Dermis blood vessel endothelial cell (primary cell): ENCODE measurements at places on chromosomes 11 and 22.

- no peak for DNase-seq
Measured at GRCh38 chr11:29027436-29027835, 919.2 kb downstream of the METTL15 start.

DNA sequence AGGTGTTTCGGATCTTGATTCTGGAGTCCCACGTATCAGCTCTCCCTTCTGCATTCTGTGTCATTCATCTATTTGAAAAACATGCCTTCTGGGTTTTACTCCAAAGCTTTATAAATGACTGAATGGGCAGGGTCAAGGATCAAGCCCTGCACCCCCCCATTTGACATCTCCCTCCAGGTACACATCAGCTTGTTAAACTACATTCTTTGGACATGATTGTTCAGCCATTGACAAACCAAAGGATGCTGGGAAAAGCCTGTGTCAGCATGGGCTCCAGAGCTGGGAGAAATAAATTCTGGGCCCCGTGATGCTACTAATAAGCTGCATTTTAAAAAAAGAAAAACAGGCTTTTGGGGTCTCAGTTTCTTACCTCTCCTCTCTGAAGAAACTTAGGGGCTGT lies 103.7 kb downstream of the DSCAML1 start:
- no peak for DNase-seq

DNA sequence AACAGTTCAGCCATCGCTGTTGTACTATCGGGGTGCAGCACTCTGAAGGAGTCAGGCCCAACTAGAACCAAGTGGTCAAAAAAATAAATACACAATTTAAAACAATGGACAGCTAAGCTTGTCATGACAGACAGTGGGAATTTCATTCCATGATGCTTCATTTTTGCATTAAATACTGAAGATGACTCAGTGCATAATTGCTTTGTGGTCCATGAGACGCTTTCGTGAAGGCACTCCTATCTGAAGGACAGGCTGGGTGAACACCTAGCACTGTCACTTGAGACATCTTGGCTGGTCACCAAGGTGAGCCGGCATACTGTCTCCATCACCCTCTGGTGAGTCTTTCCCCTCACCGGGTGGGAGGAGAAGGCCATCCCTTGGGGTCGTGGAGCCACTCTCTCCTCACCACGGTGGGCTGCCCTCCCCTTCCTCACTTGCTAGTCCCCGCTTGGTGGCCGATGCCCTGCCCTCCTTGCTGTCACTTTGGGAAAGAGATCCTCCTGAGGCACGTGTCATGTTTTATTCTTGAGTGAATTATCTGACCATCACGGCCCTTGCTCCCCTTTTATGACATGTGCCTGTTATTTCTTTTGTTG lies 4.9 kb upstream of the TESMIN start:
- DNase-seq: no peak

DNA sequence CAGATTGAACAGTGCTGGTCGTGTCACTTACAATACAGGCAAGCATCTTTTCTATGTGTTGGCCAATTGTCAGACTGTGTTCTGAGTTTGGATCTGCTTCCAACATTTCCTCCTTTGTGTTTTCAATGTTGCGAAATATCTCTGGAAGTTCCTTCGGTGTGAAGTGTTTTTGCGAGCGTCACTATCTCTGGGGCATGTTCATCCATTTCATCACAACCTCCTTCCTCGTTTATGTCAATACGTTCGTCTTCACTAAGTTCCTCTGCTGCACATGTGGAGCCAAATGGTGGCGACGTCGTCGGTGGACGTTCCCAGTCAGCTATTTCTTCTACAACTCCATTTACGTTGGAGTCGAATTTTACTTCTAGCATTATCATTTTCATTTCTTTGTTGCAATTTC lies 100.2 kb upstream of the LMO1 start:
- DNase-seq: no peak

GRCh38 chr22:35661464-35661863 lies 13.2 kb downstream of the APOL6 start:
- no peak for DNase-seq

- DNase-seq: no peak
Measured at GRCh38 chr11:223884-224283, 12.3 kb downstream of the SIRT3 start.

DNA sequence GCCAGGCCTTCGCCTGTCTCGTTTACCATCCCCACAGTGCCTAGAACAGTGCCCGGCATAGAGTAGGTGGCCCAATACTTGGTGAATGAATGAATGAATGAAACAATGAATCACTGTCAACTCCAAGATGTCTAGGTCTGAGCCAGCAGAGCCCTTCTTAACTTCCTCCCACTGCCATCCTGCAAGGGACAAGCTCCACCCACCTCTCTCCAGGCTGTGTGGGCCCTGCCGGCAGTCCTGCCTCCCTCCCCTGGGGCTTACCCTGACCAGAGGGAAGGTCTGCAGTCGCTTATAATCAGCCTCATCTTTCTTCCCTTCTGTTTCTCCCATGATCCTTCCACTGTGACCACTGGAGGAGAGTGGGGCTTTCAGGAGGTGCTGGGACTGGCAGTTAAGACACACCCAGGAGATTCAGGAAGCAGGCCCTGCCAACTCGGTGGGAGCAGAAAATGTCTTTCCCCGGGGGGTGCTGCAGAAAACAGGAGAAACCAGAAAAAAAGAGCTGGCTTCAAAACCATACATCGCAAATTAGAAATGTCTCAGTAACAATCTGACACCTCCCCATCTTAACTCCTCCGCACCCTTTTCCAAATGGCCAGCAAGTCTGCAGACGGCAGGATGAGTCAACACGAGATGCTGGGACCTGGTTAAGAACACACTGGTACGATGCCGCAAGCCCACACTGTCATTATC lies 11.4 kb downstream of the DNAL4 start:
- DNase-seq: no peak

DNA sequence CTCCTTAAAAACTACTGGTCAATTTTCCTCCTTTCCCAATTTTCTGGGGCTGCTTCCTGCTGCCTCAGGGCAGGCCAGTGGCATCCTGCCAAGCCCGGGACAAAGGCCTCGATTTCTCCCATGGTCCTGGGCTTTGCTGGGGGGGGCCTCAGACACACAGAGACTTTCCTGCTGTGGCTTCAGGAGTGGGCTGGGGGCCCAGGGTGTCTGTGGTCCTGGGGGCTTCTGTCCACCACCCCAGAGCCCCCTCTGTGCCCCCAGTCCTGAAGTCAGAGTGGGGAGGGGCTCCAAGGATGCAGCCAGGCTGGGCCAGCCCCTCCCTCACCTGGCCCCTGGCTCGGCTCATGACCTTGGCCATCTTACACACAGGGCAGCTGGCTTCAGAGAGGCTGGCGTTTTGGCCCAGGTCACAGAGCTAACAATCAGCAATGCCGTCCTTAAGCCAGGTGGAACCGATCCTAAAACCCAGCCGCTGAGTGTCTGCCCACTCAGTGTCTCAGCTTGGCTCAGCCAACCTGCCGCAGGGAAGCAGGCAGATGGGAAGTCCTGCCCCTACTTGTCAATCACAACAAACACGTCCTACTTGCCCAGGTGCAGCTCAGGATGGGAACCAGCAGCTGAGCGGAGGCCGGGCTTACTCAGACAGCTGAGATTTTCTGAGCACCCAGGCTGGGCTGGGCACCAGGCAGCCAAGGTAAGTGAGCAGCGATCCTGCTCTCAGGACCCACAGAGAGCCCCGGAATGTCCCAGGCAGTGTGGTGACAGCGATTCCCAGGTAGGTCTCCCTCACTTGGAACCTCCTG lies 34.6 kb downstream of the OSBPL5 start:
- DNase-seq: no peak

- DNase-seq: no peak
Measured at GRCh38 chr11:129703846-129704245, 111.8 kb upstream of the TMEM45B start.

DNA sequence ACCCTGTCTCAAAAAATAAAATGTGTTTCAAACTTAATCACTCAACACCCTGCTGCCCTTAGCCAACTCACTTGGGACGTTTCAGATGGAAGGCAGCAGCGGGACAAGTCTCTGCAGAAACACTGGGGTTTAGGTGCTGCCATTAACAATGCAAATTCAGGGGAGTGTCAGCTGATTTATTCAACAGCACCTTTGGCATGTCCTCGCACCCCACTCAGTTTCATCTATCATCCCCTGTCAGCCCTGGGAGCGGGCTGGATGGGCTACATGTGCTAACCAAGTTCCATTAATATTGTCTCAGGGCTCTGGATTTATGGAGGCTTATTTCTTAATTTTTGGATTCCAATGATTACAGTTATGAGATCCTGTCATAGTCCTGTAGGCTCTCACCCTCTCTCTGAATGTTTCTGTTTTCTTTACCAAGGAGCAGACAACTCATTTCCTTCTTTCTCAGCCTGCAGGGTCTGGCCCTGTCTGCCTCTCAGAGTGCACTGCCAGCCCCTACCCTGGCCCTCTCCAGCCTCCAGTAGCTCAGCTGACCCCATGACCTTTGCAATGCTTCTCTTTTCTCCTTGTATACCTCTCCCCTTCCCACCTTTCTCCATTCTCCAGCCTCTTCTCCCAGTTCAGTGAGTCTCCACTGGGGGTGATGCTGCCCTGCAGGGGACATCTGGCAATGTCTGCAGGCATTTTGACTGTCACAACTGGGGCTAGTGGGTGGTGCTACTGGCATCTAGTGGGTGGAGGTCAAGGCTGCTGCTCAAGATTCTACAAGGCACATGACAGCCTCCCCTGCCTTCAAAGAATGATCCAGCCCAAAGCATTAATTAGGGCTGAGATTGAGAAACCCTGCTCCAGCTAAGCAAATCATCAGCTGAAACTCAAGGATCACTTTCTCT lies 79.0 kb downstream of the APIP start:
- DNase-seq: peak; percentile 6

DNA sequence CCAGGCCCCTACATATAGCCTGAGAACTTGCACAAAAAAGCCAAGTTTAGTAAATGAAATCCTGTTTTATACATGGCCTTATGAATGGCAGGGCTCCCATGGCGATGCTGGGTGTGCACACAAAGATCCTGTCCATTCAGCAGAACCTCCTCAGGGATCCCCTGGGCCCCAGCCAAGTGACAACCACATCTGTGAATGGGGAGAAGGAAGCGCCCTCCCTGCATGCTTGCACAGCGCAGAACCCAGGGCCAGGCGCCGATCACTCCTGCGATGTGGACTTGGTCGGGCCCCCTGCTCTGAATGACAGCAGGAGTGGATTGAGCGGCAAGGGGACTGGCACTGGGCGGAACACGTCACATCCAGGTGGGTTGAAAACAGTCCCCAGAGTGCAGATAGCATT lies 4.5 kb upstream of the CDC42EP2 start:
- no peak for DNase-seq

- no peak for DNase-seq
Measured at GRCh38 chr11:39145346-39145745, 2314.1 kb downstream of the LRRC4C start.

DNA sequence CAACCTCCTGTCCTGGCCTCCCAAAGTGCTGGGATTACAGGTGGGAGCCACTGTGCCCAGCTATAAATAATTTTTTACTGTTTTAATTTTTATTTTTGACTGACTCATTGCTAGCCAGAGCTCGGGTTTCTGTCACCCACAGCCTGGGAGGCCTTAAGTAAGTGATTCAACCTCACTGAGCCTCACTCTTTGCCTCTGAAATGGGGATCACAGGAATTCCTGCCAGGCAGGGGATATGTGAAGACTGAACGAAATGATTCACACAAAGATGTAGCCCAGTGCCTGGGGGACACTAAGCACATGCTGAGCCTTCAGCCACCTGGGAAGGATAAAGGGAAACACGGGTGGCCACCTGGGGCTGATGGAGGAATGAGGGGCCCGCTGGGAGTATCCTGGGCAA lies 3.8 kb upstream of the LRRC74B start:
- no peak for DNase-seq

GRCh38 chr11:86218125-86219084 lies 26.1 kb upstream of the EED start:
- DNase-seq: peak; percentile 86

GRCh38 chr11:134753771-134754520 lies 341.9 kb upstream of the B3GAT1 start:
- DNase-seq: no peak

- DNase-seq: peak; percentile 77
Measured at GRCh38 chr11:59556115-59556916, 45.0 kb downstream of the OR4D9 start.

GRCh38 chr11:9347100-9347499 lies 32.7 kb upstream of the TMEM41B start:
- no peak for DNase-seq

DNA sequence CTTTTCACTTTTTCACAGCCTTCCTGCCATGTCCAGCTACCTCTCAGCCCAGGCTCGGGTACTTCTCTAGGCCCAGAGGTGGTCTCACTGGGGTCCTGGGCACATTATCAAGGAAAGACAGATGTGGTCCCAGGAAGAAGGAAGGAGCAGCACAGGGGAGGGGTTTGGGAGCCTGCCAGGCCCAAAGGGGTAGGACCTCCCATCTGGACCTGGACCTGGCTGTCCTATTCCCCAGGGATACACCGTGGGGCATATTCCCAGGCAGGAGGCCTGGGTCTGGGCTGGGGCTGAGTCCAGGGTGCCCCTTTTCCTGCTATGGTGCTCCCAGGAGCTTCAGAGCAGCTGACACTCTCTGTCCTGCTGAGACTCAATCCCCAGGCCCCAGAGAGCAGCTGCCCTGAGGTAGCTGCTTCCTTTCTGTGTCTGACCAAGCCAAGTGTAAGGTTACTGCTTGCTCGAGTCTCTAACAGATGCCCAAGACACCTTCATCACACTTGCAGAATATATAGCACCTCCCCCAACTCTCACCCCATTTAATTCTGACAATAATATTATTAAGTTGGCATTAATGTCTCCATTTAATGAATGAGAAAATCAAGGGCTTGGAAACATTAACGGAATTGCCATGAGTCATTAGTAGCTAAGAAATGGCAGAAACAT lies 232.0 kb downstream of the BUD13 start:
- no peak for DNase-seq

- no peak for DNase-seq
Measured at GRCh38 chr22:19463008-19463407, 15.5 kb upstream of the C22orf39 start.

DNA sequence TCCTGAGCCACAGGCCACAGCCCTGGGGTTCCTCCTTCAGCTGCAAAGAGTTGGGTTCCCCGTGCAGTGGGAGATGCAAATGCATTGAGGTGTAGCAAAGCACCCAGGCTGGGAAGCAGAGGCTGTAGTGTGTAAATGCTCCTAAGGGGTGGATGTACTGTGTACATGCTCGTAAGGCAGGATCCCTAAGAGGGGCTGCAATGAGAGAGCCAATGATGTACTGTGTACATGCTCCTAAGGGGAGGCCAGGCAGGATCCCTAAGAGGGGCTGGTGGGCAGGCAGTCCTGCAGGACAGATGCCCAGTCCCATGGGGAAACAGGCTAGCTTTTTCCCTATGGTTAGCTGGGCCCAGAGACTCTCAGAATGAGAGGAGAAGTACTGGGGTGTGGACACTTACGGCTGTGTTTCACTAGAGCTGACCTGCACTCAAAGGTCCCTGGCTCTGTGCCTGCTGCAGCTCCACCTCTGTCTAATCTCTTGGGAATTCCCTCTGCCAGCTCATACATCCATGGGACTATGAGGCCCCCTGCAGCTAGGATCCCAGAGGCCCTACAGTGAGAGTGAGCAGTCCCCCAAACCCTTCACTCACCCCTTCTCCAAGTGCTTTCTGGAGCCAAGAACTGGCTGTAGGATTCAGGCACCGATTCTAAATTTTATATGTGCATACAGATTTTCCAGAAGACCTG lies 261.9 kb upstream of the LUZP2 start:
- DNase-seq: no peak
